ENCODE measurements at places on chromosomes 2 and 18. TPM values are rescaled to one million over a fixed set of nuclear protein-coding genes. Genes with fewer than 3 reads are reported as not detected.

Gene RBM44
- total RNA-seq = 0.36 TPM

Gene TRIM43
- total RNA-seq = not detected

Gene EML6
- 5.2 TPM for total RNA-seq

Gene FAM124B
- 0.36 TPM for total RNA-seq

Gene EHBP1
- total RNA-seq = 75.8 TPM

Gene DSG1
- 33.7 TPM for total RNA-seq

Gene GKN2
- not detected for total RNA-seq

Gene IGFBP2
- 192 TPM for total RNA-seq

Gene TNS1
- 27.7 TPM for total RNA-seq

Gene ELOA2
- not detected for total RNA-seq

Gene KIF5C
- total RNA-seq = 0.08 TPM
